ENCODE measurements at places on chromosomes 13 and 19.

GRCh38 chr19:5967994-5968430 lies 9.9 kb downstream of the RANBP3 start:
- DNase-seq: no peak

- DNase-seq: no peak
Measured at GRCh38 chr13:94712287-94712811, at the start of gene SOX21. SOX21 (minus strand) TSS chr13:94712545; CDS start chr13:94712049, 496 bp downstream.

DNA sequence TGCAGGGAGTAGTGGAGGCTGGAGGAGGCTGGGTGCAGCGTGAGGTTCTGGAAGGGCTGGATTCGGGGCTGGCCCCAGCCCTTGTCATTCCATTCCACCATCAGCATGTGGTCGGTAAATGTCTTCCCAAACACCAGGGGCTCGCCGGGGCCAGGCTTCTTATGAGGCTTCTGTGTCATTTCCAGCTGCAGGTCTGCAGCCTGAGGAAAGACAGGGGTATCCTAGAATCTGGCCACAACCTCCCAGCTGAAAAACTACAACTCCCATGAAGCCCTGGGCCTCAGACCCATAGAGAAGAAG lies 4.4 kb downstream of the BCAT2 start:
- DNase-seq: no peak

DNA sequence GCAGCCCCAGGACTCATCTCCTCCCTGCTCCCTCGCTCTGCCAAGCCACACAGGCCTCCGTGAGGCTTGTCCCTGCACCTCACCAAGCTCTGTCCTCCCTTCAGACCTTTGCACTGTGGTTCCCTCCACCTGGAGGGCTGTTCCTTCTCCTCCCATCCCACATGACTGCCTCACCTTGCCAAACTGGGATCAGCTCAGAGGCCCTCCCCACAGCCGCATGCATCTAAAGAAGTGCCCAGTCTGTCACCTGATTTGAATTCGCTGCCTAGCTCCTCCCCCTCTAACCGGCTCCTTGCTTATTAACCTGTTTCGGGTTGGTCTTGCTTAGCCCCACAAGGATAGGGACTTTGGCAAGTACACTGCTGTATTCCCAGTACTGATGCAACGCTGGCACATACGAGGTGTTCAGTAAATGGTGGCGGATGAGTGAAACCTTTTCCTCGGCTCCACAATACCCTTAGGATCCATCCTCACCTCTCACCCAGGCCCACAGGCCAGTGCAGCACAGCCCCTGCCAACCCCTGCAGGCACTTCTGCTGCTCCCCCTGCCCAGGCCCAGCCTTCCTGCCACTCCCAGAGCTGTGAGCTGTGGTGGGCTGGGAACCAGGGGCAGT lies 4.4 kb downstream of the AKT2 start:
- DNase-seq: no peak

Data from stimulated activated CD8-positive, alpha-beta memory T cell treated with anti-CD3 and anti-CD28 coated beads, Interleukin-4, amount 100 ng/mL, for 24 hours (primary cell).